ENCODE measurements at places on chromosomes 5 and 9.

DNA sequence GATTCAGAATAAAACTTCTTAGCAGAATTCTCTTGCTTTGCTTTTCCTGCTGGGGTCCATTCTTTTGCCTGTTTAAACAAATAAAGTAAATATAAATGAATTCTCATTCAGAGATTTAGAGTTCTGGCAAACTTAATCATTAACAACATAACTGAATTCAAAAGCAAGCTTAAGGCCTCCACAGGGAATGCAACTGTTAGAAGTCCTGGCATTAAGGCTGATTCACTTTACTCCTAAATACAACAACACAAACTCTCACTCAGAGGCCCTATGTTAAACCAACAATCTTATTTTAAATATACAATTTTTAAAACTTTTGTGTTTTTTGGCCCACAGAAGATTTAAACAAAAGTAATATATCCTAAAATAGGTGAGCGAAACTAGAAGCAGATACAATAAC lies 178.3 kb downstream of the AP3B1 start:
- no peak for DNase-seq

- no peak for DNase-seq
These were observed 53.5 kb upstream of the PTPN3 start for GRCh38 chr9:109551651-109552050.

DNA sequence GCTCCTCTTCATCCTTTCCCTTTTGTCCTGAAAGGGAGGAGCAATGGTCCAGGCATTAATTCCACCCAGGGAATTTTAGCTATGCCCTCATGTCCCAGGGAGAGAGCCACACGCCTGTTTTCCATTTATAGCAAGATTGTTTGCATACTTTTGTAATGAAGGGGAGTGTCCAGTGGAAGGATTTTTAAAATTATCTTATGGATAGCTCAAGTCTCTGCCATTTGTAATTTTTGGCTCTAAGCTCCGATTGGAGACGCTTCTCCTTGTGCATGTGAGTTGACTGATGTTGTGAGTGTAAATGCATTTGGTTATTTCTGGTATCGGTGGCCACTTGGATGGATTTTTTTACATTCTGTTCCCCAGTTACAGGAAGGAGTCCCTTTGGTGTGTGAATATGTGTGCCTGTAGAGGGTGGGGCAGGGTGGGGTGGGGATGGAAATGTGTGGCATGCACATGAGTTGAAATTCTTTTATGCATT lies 7.2 kb upstream of the RPL26L1 start:
- no peak for DNase-seq

- no peak for DNase-seq
These were observed 56.1 kb downstream of the KIAA1958 start for GRCh38 chr9:112542593-112543292.

DNA sequence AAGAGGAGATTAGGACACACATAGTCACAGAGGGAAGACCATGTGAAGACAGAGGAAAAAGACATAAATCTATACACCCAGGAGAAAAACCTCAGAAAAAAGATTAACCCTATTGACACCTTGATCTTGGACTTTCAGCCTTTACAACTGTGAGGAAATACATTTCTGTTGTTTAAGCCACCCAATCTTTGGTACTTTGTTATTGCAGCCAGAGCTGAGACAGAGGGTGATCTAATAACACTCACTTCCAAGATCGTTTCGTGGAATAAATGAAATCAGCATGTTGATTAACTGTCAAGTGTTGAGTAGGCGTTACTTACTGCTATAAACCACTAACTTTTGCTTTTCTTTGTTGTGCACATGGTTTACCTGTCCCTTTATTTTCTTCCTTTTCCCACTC lies 361.2 kb upstream of the RIOK2 start:
- no peak for DNase-seq

DNA sequence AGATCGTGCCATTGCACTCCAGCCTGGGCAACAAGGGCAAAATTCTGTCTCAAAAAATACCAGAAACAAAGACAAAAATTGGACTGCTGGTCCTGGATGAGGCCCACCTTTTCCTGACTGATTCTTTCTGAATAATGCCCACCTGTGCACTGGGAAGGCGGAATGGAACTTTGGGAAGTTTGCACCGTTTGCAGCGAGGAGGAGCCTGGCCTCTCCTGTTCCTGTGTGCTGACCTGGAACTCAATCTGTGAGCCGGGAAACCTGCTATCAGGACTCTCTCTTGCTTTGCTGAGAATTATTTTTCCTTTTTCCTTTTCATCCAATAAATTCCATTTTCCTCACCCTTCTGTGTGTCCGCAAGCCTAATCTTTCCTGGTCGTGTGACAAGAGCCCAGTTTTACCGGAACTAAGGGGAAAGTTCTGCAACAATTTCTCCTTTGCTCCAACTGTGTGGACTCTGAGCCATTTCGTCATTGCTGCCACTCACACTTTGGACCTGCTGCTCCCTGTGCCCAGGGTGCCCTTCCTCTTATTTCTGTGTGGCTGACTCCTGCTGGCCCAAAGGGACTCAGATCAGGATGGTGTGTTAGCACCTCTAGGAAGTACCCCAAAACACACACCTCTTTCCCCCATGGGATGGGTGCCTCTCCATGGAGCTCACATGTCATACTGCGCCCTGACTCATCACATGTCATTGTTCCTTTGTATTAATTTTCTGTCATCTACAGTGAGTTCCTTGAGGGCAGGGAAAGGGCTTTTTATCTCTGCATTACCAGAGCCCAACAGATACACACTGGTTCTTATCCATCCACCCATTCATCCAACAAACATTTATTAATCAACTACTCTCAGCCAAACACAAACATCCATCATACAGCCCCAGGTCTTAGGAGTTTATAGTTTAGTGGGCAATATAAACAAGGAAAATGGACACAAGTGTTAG lies 4.7 kb upstream of the GLRX start:
- DNase-seq = no peak

DNA sequence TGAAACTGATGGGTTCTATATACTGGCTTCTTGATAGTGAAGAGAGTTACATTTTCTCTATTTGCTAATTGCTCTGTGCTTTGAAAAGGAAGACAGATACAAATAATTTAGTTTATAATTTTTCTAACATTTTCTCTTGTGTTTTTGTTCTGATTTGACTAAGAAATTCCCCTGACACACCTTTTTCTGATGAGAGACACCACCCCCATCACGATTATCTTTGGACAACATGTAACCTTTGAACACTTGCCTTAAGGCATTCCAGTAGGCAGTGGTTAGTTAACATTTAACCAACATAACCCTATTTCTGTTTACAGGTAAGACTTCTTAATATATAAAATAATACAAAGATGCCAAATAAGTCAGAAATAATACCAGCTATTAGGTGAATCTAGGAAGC lies 4.1 kb upstream of the PTBP3 start:
- DNase-seq = no peak

GRCh38 chr5:72238712-72239445 lies 81.2 kb downstream of the MRPS27 start:
- no peak for DNase-seq

GRCh38 chr5:81805086-81805485 lies 54.2 kb upstream of the SSBP2 start:
- DNase-seq = no peak

DNA sequence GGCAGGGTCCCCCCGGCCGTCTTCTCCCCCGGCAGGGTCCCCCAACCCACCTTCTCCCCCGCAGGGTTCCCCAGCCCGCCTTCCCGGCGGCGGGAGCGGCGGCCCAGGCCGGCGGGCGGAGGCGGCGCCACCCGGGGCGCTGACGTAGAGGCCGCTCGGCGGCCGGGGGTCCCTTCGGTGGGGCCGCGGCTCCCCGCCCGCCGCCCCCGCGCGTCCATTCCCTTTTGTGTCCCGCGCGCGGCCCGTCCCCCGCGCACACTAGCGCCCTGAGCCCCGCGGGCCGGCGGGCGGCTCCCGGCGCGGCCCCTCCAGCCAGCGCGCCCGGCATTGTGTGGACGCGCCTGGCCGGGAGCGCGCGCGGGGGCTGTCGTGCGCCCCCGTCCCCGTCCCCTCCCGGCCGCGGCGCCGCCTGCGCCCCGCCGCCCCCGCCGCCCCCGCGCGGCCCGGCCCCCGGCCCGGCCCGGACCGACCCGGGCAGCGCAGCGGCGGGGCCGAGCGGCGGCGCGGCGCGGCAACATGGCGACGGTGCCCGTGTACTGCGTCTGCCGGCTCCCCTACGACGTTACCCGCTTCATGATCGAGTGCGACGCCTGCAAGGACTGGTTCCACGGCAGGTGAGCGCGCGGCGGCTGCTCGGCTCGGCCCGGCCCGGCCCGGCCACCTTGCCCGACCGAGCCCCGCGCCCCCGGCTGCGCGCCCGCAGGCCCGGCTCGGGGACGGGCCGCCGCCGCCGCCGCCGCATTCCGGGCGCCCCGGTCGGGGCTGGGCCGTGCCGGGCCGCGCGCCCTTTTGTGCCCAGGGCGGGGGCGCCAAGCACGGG lies at the start of gene PHF2:
TSS of gene PHF2 (plus strand) at position 327 of the 820 bp plus-strand sequence. CDS start at position 517, 190 bp downstream.
- no peak for DNase-seq

GRCh38 chr5:115599502-115599901 lies 2.8 kb downstream of the TICAM2 start:
- no peak for DNase-seq

DNA sequence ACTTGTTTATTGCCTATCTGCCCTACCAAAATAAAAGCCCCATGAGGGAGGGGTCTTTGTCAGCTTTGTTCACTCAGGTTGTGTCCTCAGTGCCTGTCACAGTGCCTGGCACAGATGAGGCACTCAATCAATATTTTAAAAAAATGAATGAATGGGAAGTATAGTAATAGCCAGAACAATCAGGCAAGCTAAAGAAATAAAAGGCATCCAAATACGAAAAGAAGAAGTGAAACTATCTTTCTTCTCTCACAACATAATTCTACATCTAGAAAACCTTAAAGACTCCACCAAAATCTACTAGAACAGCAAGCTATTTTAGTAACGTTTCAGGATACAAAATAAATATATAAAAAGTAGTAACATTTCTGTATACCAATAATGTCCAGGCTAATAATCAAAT lies 37.8 kb upstream of the C5orf63 start:
- DNase-seq = no peak

- no peak for DNase-seq
These were observed 89.1 kb upstream of the SPDL1 start for GRCh38 chr5:169494383-169494935.

DNA sequence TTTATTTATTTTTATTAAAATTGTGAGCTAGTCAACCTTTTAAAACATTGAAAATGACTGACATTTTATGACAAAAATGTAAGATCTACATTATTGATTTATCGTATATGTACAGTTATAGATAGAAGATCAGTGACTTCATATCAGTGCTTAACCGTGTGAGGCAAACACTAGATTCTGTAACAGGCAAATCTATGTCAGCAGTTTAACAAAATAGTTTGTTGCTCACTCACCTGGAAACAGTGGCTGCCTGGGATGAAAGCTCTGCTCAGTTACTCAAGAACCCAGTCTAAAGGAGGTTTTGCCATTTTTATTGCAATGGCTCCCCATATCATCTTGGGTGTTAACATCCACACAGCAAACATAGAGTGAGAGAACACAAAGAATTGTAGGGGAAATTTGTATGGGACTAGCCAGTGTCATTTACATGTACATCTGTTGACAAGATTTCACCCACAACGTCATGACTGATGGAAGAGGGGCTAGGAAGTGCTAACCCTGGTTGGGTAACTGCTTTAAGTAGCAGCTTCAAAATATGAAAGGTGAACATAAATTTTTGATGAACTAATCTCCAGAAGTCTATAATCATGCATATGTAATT lies 49.0 kb downstream of the SGCD start:
- DNase-seq = no peak

- no peak for DNase-seq
These were observed 175.8 kb downstream of the WDR70 start for GRCh38 chr5:37554938-37555337.

- no peak for DNase-seq
These were observed 234.4 kb downstream of the ARHGAP26 start for GRCh38 chr5:143004361-143005145.

- DNase-seq = no peak
These were observed 196.5 kb upstream of the NREP start for GRCh38 chr5:111953351-111954127.

GRCh38 chr5:146813346-146814157 lies 65.0 kb downstream of the PPP2R2B start:
- no peak for DNase-seq

- DNase-seq = no peak
These were observed 28.7 kb upstream of the F2RL1 start for GRCh38 chr5:76789991-76790581.

- no peak for DNase-seq
These were observed 13.8 kb upstream of the REEP2 start for GRCh38 chr5:138425079-138425478.

GRCh38 chr5:74111764-74112163 lies 485.8 kb downstream of the ARHGEF28 start:
- no peak for DNase-seq

- DNase-seq = no peak
These were observed 40.4 kb downstream of the SLC12A2 start for GRCh38 chr5:128123936-128124335.

- DNase-seq = no peak
These were observed 245.7 kb upstream of the SLC30A5 start for GRCh38 chr5:68848091-68848490.

- DNase-seq = no peak
These were observed 335.6 kb downstream of the ZNF608 start for GRCh38 chr5:124410539-124411488.

GRCh38 chr9:14133394-14133793 lies 180.5 kb downstream of the NFIB start:
- DNase-seq = no peak

DNA sequence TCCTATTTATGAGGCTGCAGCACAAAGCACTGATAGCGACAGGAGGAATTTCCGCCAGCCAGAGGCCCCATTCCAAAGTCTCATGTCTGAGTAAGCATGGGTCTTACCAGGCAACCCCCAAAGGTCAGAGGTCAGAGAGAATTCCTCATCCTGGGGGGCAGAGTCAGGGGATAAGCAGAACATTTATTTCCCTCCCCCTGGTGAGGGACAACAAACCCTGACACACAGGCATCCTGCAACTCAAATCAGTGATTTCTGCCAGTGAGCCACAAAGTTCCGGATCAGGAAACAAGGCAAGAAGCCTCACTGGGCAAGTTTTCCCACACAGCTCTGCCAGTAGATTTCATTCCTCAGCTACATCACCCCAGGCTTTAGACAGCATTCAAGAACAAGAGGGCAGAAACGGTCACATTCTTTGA lies 37.0 kb downstream of the ADAMTS12 start:
- DNase-seq = no peak

DNA sequence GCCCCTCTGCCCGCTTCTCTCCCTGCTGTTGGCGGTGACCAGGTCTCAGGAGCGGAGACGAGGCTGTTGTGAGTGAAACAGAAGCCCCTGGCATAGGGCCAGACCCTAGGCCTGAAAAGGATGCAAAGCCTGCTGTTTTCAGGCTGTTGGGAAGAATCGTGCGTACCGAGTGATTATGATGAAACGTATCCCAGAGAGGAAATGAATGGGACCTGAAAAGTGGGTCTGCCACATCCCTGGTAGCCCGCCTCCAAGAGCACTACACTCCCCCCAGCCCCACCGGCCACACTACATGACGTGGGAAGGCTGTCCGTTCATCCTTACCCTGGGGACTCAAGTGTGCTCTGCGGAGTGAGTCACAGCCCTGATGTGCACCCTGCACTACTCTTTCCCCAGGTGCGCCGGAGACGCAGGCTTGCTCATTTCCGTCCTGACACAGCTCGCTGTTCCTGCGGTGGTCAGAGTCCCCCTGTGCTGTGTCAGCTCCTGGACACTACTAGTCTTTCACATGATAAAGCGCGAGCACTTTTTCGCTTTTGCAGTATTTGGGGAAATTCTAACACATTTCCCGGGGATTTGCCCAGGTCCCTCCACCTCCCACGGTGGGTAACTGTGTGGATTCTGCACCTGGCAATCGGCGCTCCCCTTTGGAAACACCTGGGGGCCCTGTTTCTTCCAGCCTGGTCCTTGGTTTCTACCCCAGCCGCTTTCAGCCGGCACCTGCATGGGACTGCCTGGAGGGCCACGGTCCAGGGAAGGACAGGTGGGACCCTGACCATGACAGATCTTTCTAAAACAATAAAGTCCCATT lies 91.5 kb downstream of the ANKRD33B start:
- DNase-seq = no peak

Measured in NCI-H774 (cell line).